ENCODE measurements at places on chromosomes 3 and 15.

DNA sequence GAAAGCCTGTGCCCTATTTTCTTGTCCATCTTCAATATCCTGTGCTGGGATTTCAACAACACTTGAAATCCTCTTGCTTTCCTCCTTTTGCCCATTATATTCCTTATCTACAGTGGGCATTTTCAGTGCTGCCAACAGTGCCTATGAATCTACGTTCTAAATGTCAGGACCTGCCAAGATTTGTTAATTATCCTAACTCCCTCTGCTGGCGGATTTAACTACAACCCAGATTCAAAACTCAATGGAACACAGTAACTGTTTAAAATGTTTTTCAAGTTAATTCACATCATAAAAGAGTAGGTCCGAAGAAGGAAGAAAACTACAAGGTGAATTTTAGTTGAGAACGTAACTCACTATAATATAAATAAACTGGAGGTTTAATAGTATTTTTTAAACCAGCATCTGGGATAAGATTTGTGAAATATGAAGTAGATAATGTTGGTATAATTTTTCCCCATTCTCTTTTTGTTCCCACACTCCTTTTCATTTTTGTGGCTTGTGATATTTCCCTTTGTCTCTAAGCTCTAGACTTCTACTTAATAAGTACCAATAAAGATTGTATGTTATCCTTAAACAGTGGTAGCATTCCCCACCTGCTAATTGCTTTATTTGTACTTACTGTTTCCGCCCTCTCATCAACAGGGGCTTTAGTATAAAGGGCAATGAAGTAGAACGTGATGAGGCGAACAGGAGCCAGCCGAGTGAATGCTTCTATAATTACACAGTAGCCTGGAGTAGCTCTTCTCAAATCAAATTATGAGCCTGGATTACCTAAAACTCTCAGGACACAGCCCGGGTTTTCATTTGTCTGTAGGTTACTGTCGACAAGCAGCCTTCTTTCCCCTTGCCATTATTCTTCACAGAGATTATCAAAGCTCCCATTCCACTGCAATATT is 302.5 kb upstream of the ATP11B start:
- peak; percentile 12 for DNase-seq

- no peak for DNase-seq
Observed at GRCh38 chr3:186053954-186054791, 54.7 kb downstream of the ETV5 start.

- DNase-seq: no peak
Observed at GRCh38 chr3:71511037-71511436, 72.5 kb downstream of the FOXP1 start.

- DNase-seq: peak; percentile 59
Observed at GRCh38 chr3:140942221-140943104, 827 bp downstream of the SLC25A36 start.

- no peak for DNase-seq
Observed at GRCh38 chr3:67846166-67846565, 191.8 kb upstream of the SUCLG2 start.

DNA sequence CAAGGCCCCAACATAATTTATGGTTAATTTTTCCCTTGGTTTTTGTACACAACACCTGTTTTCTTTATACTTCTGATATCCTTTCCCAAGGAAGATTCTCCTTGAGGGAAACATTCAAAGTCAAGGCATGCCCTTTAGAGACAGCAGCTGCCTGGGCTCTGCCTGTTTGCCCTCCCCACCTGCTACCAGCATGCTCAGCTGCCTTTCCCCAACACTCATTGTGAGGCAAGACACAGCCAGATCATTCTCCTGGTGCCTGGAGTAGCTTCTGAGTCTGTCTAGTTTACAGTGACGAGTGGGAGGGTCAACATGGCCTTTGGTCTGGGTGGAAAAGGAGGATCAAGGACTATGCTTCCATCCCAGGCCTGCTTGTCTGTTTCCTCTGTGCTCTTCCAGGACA is 132.5 kb downstream of the EPHB1 start:
- no peak for DNase-seq

Measured in germinal center (tissue), 1 donor.